ENCODE measurements at places on chromosomes 3 and 15.

DNA sequence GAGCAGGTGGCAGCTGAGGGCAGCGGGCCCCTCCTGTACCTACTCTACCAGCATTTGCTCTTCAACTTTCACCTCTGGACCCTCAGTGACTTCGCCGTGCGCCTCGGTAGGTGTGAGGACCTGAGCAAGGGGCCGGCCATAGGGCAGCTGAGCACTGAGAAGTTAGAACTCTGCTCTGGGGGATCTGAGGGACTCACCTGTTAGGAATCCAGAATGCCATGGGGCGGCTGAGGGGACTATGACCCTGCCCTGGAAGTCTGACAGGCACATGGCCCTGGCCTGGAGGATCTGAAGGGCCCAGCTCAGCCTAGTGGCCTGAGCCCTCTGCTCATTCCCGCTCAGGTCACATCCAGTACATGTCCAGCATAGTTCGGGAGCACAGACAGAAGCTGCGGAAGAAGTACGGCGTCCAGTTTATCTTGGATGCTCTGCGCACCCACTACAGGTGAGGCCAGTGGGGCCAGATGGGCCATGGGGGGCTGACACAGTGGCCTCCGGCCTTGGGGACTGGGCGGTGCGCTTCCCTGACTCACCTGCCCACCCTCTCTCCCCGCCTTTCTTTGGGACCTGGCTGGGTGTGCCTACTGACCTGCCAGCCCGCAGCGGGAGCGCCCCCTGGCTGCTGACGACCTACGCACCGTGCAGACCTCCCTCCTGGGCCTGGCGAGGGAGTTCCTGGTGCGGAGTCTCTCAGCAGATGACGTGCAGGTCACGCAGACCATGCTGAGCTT, 18.8 kb downstream of the NBEAL2 start:
- DNase-seq: peak; percentile 63

GRCh38 chr15:38149315-38149714, 103.3 kb upstream of the SPRED1 start:
- DNase-seq: no peak

- no peak for DNase-seq
Measured at GRCh38 chr3:197376735-197377555, 78.5 kb upstream of the DLG1 start.

GRCh38 chr3:72139316-72139715, 354.4 kb upstream of the PROK2 start:
- no peak for DNase-seq

DNA sequence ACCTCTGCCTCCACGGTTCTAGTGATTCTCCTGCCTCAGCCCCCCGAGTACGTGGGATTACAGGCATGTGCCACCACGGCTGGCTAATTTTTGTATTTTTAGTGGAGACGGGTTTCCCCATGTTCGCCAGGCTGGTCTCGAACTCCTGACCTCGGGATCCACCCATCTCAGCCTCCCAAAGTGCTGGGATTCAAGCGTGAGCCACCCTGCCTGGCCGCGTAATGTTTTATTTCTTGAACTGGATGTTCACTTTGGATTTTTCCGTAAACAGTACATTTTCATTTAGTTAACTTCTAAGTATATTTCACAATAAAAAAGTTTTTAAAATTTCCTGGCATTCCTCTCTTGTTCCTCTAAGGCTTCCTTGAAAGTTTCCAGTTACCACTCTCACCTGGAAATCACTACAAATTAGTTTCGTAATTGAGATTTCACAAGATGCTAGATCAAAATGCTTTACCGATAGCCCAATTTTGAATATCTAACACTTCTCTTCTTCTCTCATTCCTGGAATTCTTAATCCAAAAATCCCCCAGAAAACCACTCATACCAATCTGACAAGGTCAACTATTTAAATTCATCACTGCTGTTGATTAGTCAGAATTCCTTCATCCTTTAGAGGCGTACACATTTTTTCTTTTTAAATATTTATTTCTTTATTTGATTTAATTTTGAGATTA, 44.7 kb upstream of the INO80 start:
- DNase-seq: no peak

GRCh38 chr3:79670178-79670577, 97.6 kb downstream of the ROBO1 start:
- no peak for DNase-seq
